AG04450 (cell line): ENCODE measurements at places on chromosomes 5 and 9.

- no peak for DNase-seq
Measured at GRCh38 chr9:88092797-88093331, 45.4 kb downstream of the SPATA31C2 start.

GRCh38 chr5:93039888-93040287 is 541.1 kb downstream of the NR2F1-AS1 start:
- DNase-seq: no peak

GRCh38 chr5:116600876-116601275 is 26.3 kb upstream of the SEMA6A start:
- DNase-seq: no peak

DNA sequence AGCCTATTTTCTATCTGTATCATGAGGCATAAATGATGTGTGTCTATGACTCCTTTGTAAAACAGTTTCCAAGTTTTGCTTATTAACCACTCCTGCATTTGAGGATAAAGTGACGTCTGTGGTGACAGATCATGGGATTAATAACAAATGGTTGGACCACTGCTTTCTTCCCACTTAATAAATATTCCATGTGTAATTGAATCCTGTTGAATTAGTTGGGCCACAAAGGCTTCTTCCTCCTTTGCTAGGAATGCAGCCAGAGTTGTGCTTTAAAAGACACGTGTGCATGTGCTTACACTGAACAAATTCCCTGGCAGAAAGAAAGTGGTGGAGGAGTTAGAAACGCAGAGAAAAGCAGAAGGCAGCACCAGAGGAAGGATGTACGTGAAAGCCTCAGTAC is 150.2 kb downstream of the ACTBL2 start:
- DNase-seq: peak; percentile 60

- DNase-seq: no peak
Measured at GRCh38 chr5:167895899-167896659, 395.4 kb upstream of the WWC1 start.

DNA sequence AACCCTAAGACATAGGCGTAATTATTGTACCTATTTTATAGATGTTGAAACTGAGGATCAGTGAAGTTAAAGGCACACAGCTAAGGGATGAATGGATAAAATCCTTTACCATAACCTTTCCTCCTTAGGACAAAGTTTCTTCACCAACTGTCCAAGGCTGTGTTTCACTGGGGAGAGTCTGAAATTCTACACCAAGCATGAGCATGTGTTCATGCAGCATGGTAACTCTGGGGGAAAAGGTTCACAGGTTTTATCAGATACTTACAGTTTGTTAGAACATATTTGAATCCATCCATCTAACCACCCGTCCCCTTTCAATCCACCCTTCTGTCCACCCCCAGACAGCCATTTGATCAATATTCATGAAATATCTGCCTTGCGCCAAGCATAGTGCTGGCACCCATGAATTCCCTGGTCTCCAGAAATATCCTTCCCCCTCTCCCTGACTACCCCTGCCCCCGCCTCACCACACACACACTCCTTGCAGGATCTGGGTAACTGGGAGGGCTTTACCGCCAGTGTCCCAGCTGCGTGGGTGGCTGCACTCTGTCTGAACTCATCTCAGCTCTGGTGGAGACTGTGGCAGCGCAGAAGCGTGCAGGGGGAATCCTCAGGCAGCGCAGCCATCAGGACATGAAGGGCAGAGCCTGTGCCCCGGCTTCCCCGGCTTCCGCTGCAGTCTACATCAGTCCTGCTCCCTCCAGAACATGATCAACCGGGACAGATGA is 6.3 kb upstream of the KCNIP1 start:
- peak; percentile 2 for DNase-seq

DNA sequence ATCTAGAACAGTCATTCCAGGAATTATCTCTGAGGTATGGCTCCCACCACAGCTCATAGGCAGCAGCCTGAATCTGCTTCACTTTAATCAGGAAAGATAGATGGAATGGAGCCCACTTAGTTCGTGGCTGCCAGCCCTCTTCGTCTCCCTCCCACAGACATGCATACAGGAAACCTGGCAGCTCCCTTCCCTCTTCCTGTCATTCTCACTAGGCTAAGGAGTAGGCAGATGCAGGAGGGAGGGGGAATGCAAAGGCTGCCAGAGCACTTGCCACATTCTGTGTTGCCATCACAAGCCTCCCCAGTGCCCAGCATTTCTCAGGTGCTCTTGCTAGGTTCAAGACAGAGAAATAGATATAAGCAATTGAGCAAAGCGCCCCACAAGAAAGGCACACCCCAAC is 378.9 kb downstream of the ELAVL2 start:
- no peak for DNase-seq

- DNase-seq: no peak
Measured at GRCh38 chr5:52743970-52744369, 43.7 kb upstream of the ITGA1 start.

- no peak for DNase-seq
Measured at GRCh38 chr9:123326662-123327093, 29.3 kb upstream of the CRB2 start.

DNA sequence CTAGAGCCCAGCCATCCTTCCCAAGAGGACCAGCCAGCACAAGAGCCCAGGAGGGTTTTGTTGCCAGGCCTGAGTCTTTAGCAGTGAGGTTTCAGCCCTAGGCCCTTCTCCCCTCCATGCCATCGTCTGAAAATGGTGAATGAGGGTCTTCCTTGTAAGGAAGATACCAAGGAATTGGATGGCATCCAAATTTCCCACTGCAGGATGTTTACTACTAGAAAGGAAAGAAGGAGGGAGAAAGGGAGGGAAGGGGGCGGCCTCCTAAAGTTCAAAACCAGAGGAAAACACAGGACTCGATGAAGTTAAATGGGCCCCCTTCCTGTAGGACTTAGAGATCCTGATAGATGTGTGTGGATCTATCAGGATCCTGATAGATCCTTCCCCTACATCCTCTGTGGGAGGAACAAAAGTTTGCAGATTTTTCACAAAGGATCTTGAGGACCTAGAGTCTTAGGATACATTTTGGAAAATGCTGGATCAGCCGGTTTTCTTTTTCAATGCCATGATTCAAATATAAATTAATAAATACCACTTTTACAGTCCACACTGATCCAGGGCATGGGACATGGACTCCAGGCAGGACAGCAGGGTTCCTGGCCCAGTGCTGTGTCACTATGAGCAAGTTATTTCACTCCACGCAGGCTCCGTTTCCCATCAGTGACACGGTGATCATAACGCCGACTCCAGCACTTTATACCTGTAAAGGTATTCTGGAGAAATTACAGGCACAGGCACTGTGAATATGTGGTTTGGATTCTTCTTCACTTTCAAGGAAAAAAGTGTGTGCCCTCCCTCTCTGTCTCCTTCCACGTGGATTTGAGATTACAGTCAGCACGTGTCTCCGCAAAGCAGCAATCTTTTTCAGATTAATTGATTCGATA is 40.9 kb downstream of the C5orf15 start:
- DNase-seq: no peak

DNA sequence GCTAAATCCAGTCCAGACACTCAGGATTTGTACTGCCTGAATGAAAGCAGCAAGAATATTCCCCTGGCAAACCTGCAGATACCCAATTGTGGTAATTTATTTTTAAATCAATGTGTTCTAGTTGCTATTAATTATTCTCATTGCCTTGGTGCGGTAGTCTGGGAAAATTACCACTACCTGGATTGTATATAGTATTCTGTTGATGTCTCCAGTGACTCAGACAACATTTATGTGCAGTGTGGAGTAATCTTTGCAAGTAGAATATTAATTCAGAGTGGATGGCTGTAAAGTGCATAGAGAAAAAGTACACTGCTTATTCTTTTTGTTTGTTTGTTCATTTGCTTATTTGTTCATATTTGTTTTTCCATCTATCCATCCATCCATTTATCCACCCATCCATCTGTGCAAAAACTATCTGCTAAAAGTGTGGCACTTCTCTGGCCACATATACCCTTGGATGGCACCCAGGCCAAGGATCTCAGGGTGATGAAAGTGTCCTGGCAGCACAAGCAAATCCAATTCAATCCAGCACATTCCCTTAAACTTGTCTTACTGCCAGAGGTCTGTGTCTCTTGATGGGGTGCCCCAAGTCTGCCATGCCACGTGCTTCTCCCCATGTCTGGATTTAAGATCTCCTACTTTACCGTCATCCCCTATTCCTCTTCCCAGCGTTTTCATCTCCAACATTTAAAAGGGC is 41.3 kb downstream of the NTRK2 start:
- no peak for DNase-seq

DNA sequence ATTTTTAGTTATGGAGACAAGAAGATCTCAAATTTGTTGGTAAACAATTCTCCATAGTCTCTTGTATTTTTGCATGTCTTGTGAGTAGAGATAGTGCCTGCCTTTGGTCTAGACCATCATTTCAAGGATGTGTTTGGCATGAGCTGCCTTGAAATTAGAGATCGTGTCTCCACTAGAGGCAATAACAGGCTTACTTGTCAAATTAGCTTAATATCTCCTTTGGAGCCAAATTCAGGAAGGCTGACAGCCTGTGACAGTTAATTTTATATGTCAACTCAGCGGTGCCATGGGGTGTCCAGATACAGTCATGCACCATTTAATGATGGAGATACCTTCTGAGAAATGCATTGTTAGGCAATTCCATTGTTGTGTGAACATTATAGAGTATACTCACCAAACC is 24.8 kb upstream of the PRDM9 start:
- no peak for DNase-seq

- DNase-seq: no peak
Measured at GRCh38 chr9:106075960-106076327, 381.6 kb downstream of the TMEM38B start.

GRCh38 chr9:125931211-125931610 is 184.0 kb downstream of the PBX3 start:
- DNase-seq: no peak

DNA sequence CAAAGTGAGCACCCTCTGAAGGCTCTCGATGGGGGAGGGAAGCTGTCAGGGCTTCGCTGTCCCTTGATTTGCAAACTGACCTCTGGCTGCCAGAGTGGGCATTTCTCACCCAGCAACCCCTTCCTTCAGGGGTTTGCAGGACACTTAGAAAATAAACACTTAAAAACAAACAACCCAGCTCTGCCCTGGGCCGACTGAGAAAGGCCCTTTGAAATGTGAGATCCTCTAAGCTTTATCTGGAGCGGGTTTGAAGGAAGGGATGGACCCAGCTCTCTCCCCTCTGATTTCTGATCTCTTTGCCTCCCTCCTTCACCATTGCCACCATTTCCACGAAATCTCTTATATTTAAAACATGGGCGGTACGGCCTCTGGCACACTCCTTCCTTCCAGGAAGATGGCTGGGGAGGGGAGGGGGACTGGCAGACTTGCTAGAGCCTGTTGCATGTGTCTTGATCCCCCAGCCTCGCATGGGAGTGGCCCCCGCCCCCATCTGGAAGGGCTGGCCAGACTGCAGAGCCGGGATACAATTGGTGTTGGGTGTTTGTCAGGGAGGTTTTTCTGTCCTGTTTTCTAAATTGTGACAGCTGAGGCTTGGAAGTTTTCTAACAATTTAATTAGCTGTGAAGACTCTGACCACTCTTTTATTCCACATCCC is 20.2 kb downstream of the OLFM1 start:
- no peak for DNase-seq

DNA sequence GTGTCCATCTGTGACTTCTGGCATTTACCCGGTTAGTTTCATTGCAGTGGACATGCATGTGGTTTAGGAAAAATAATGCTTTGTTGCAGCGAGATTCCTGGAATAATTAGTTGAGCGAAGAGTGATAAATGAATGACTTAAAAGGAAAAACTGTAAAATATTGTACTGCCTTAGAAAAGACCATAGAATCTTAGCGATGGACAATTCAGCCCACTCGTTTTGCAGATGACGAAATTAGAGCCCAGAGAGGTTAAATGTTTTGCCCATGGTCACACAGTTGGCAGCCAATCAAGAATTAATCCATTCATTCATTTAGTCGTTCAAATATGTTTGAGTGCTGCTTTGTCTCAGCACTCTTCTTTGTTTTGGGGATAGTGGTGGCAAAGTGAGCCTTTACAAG is 107.9 kb downstream of the ARHGAP26 start:
- DNase-seq: no peak

DNA sequence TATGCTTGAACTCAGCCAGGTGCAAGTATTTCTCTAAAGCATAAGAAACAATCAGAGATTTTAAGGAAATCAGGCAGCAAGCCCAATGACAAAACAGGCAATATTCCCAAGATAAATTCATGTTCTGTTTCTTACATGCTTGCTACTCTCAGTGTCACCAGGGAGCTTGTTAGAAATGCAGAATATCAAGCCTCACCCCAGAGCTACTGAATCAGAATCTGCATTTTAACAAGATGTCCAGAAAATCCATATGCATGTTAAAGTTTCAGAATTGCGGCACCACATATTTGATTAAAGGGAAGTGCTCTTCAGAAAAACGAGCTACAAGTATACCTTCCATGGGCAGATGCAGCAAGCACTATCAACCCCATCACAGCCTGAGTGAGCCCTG is 54.4 kb downstream of the MFAP3 start:
- DNase-seq: no peak

- DNase-seq: peak; percentile 55
Measured at GRCh38 chr5:34913072-34913471, 2.2 kb downstream of the RAD1 start.

DNA sequence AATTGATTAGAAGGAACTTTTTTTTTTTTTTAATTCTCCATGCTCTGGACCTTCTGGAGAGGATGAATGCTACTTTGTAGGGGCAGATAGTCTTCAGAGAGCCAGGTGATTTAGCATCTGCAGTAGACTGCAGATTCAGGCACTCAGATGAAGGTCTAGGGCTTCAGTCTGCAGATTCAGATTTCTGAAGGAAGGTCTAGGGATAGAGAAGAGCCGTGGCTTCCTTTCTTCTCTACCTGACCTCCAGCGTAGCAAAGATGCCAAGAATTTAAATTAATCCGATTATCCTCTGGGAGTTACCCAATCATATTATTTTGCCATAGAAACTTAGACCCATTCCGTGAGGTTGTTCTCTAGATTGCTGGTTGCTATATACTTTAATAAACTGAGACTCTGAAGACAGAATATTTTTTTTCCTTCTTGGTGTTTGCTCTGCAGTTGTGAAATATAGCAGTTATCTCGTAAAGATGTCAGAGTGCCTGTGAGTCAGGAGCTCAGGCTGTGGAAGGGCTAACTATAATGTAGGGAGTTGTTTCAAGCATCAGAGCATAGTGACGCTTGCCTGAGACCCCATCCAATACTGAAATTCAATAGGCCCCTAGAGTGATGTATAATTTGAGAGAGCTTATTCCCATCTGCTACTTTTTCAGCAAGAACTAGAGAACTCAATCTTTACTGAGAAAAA is 132.7 kb upstream of the SLC12A2 start:
- no peak for DNase-seq

- DNase-seq: no peak
Measured at GRCh38 chr5:116532762-116533525, 41.7 kb downstream of the SEMA6A start.

DNA sequence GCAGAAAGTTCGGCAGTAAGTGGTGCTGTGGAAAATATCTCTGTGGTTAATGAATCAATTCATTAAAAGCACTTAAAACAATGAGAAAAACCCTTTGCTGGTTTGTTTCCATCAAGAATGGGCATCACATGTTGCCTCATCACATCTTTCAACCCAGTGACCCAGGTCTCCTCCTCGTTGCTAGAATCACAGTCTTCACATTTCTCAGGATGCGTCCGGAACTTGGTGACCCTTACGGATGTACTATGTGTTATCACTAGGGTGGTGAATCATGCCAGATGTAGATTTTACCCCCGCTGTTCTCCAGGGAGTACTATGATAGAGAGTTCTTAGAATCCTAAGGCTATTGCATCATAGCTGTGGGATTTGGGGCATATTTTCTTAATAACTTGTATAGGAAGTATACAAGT is 217.9 kb upstream of the KLF4 start:
- DNase-seq: peak; percentile 52
